Caki2 (cell line): ENCODE measurements at places on chromosomes 2 and 18. TPM values are rescaled to one million over a fixed set of nuclear protein-coding genes. Genes with fewer than 3 reads are reported as not detected.

SOWAHC gene
- 15.1 and 26.9 TPM in 2 replicates for total RNA-seq

KLHL41 gene
- not detected in 2 replicates for total RNA-seq

KLF11 gene
- 11.7 and 13.1 TPM in 2 replicates for total RNA-seq

RAB17 gene
- total RNA-seq: 0.20 TPM in 1 of 2 replicates, not detected in the other

C1QL2 gene
- total RNA-seq: not detected in 2 replicates

ABHD1 gene
- total RNA-seq: 0.78 TPM in 1 of 2 replicates, not detected in the other

STARD6 gene
- not detected in 2 replicates for total RNA-seq

EGR4 gene
- not detected in 2 replicates for total RNA-seq

CYRIA gene
- 10.7 TPM in 2 replicates for total RNA-seq

SPC25 gene
- 32.0 and 52.0 TPM in 2 replicates for total RNA-seq

VWA3B gene
- total RNA-seq: not detected in 2 replicates

RAB6C gene
- total RNA-seq: not detected in 2 replicates

RAD51AP2 gene
- not detected in 2 replicates for total RNA-seq

LOXHD1 gene
- not detected in 2 replicates for total RNA-seq

SCTR gene
- total RNA-seq: not detected in 2 replicates

GTF2A1L gene
- total RNA-seq: not detected in 2 replicates

CRYBA2 gene
- not detected in 2 replicates for total RNA-seq

STPG4 gene
- 0.37 and 3.2 TPM in 2 replicates for total RNA-seq

CRYGC gene
- not detected in 2 replicates for total RNA-seq

NEB gene
- 0.51 TPM in 1 of 2 replicates, not detected in the other for total RNA-seq

TRIM43 gene
- total RNA-seq: not detected in 2 replicates

TRIP12 gene
- total RNA-seq: 21.3 and 62.8 TPM in 2 replicates

PROC gene
- total RNA-seq: 0.44 and 1.7 TPM in 2 replicates

CCT4 gene
- 275 and 294 TPM in 2 replicates for total RNA-seq

CRYGD gene
- total RNA-seq: not detected in 2 replicates

KCNK3 gene
- total RNA-seq: 28.4 and 55.4 TPM in 2 replicates

CAPN14 gene
- 0.57 and 1.6 TPM in 2 replicates for total RNA-seq

LYG2 gene
- total RNA-seq: not detected in 2 replicates

ACMSD gene
- total RNA-seq: 3.8 and 5.3 TPM in 2 replicates

GBX2 gene
- 2.9 TPM in 1 of 2 replicates, not detected in the other for total RNA-seq

LRRTM1 gene
- not detected in 2 replicates for total RNA-seq

ERMN gene
- total RNA-seq: not detected in 2 replicates

ATP6V1C2 gene
- total RNA-seq: not detected in 2 replicates

CDCA7 gene
- 14.8 and 15.0 TPM in 2 replicates for total RNA-seq

GDF7 gene
- 0.68 and 0.72 TPM in 2 replicates for total RNA-seq

CDH19 gene
- not detected in 2 replicates for total RNA-seq

RAX gene
- not detected in 2 replicates for total RNA-seq

IL1RL2 gene
- not detected in 2 replicates for total RNA-seq

LINC00305 gene
- not detected in 2 replicates for total RNA-seq

RIT2 gene
- total RNA-seq: not detected in 2 replicates

NIFK gene
- 41.2 and 49.2 TPM in 2 replicates for total RNA-seq

ASB18 gene
- not detected in 2 replicates for total RNA-seq
